CD4-positive, alpha-beta T cell treated with Interleukin-10 for 1 hour (primary cell): ENCODE measurements at places on chromosomes 3 and 15.
A peak's percentile ranks its signal among the peaks of the same experiment; 100 is the strongest.

DNA sequence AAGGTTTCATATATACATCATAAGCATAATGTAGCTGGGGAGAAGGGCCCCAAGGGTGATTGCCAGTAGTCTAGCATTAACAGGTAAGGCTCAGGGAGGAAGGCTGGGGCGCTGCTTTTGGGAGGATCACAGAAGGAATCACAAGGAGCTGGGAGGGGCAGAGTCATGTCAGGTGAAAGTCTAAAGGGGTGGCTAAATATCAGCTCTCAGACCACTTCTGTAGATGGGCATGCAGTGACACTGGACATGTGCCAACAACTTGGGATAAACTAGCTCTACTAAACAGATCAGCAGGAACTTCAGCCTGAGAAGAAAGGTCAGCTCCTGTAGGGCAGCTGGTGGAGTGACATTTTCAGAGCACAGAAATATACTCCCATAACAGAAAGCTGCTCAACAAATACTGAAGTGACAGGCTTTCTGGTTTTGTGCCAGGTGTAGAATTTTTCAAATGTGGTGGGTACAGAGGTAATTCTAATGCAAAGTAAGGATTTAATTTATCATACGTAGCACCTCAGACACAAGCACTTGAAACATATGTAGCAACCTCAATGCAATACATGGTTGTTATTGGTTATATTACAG lies 79.4 kb downstream of the PEX5L start:
- no peak for DNase-seq

- no peak for DNase-seq
Measured at GRCh38 chr3:64888165-64888564, 200.4 kb upstream of the ADAMTS9 start.

GRCh38 chr3:133377396-133377795 lies 22.5 kb upstream of the BFSP2 start:
- no peak for DNase-seq

- peak; percentile 30 for DNase-seq
Measured at GRCh38 chr15:59437817-59438624, at the start of gene FAM81A. FAM81A (plus strand) TSS chr15:59438186; CDS start chr15:59458627, 20,441 bp downstream.

DNA sequence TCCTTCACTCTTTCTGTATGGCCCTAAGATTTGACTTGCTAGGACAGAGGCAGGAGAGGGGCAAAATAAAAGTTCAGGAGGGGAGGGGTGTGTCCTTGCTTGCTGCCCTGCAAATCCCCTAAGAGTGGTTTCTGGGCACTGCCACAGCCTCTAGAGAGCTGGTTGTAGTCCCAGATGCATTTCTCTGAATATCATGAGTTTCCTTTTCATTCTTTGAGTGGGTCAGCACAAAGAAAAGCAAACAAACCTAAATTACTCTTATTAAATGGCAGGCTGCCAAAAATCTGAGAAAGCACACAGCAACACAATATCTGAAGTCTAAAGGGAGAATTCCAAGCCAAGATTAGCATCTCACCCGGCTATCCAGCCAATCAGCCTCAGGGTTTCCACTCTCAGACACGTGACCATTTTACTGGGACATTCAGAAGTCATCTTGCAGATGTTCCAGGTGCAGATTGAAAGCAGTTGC lies 919.3 kb downstream of the TUSC7 start:
- no peak for DNase-seq

GRCh38 chr3:66181764-66182163 lies 39.0 kb upstream of the SLC25A26 start:
- DNase-seq = no peak

DNA sequence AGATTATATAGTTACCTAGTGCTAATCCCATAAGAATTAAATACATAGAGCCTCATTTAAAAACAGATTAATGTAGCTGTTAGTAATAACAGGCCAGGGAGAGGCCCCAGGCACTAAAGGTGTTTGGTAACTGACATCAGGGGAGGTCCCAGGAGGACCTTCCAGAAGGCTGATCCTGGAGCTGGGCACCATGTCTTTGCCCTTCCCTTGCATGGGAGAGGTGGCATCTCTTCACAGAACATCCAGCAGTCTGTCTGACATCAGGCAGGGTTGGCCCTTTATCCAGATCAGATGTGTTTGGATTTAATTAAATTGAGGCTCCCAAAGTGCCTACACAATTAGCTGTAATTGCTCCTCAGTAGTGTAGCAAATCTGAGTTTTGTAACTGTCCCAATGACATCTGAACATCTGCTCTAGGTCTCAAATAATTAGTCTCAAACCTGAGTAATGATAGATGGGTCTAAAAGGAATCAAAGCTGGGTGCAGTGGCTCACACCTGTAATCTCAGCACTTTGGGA lies 53.0 kb downstream of the RLBP1 start:
- DNase-seq = no peak

DNA sequence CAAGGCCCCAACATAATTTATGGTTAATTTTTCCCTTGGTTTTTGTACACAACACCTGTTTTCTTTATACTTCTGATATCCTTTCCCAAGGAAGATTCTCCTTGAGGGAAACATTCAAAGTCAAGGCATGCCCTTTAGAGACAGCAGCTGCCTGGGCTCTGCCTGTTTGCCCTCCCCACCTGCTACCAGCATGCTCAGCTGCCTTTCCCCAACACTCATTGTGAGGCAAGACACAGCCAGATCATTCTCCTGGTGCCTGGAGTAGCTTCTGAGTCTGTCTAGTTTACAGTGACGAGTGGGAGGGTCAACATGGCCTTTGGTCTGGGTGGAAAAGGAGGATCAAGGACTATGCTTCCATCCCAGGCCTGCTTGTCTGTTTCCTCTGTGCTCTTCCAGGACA lies 132.5 kb downstream of the EPHB1 start:
- DNase-seq = no peak

DNA sequence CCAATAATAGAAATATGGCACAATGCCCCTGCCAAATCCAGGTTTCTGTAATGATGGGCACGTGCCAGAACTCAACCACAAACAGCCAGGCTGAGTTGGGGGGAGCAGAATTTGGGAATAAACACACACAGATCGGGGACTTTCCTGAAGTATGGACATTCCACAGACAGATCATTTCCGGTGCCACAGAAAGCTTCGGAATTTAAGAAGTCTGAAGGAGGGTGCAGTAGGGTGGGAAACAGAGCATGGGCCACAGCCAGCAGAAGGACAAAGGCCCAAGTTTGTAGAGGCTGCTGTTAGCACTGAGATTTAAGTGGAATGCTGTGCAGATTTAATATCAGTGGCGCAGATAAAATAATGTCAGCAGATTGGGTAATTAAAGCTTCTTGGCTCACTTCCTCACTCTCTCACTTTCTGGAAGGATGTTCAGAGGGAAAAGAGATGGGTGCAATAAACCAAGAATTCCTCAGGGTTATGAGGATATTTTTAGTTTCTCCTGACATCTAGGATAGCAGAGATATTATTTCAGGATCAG lies 67.4 kb downstream of the MYLK start:
- no peak for DNase-seq

GRCh38 chr3:164752812-164753211 lies 325.5 kb downstream of the SI start:
- DNase-seq = no peak

DNA sequence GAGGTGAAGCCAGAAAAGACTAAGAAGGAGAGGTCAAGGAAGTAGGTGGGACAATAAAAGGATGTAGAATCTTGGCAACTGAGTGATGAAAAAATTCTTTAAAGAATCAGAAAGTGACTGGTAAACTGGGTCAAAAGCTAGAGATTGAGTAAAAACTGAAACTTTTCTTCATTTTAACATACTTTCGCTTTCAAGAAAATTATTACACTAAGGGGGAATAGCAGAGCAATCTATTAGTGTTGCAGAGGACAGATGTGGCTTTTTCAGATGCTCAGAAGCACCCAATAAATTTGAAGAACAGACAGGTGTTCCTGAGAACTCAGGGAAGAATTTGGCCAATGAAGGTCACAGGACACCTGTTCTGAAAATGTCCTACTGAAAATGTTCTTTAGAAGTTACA lies 805.4 kb upstream of the ALCAM start:
- DNase-seq = no peak

DNA sequence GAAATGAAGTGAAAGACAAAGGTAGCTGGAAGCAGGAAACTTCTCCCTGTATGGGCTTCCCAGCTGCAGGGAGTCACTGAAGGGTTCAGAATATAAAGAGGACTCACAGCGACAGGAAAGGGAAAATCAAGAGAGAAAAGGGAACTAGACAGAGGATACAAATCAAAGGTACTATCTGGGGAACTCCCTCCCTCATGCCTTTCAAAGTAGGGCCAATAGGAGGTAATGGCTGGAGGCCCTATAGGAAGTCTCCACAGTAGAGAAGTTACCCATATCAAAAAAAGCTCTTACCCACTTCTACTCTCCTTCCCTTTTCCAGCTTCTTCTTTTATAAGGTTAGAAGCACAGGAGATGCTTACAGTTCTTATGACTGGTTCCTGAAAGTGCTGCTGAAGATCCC lies 43.5 kb downstream of the FMN1 start:
- DNase-seq = no peak

GRCh38 chr3:191944835-191945234 lies 483.9 kb downstream of the PYDC2 start:
- no peak for DNase-seq

- DNase-seq = no peak
Measured at GRCh38 chr3:32421185-32421584, 29.5 kb downstream of the CMTM7 start.

GRCh38 chr3:120708408-120708807 lies 26.4 kb upstream of the HGD start:
- DNase-seq = no peak

- DNase-seq = no peak
Measured at GRCh38 chr3:9088441-9089353, 125.4 kb upstream of the RAD18 start.

GRCh38 chr15:77291107-77291506 lies 128.8 kb downstream of the PEAK1 start:
- no peak for DNase-seq

DNA sequence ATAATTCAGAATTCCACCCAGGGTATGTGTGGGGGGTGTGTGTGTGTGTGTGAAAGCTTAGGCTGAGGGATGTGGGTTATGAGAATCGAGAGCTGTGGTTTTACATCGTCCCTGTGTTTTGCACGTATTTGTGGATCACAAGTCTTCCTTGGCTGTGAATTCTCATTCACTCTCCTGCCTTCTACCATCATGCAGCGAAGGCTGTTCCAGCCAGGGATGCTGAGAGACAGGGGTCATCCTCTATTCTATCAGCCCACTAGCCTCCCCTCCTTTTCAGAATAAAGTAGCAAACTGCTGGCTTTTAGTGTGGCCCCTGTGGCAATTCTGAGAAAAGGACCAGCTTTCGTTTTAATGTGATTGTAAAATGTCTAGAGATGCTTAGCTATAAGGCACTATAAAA lies 460.6 kb upstream of the NR2F2 start:
- DNase-seq = no peak

DNA sequence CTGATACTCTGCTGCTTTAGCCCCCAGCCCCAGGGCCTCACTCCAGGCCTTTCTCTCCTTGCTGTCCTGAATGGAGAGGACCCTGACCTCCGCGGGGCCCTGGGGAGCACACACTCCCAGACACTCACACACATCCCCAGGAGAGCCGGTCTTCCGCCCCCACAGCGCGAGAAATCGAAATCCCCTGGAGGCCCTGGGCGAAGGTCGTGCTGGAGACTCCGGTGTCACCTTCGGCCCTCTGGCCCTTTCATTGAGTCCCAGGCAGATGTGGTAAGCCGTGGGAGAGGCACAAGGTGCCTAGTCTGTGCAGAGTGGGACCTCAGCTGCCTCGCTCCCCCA lies 848 bp upstream of the GOLGA8B start:
- no peak for DNase-seq

- DNase-seq = no peak
Measured at GRCh38 chr3:71117572-71118247, 465.8 kb downstream of the FOXP1 start.

DNA sequence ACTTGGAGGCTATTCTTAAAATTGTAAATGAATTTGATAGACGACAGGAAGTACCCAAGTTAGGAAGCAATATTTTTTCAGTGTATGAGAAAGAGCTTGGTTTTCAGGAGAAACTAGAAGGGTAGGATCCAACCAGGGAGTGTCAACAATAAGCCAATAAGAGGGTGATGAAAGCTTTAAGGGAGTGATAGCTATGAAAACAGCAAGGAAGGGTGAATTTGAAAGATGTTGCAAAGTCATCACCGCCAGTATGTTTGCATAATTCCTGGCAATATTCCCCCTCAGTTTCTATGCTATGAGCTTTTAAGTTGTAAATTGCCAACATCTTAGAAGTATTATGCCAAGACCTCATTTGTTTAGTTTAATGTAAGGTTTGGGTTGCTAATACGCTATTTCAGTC lies 11.8 kb upstream of the CSTA start:
- no peak for DNase-seq

DNA sequence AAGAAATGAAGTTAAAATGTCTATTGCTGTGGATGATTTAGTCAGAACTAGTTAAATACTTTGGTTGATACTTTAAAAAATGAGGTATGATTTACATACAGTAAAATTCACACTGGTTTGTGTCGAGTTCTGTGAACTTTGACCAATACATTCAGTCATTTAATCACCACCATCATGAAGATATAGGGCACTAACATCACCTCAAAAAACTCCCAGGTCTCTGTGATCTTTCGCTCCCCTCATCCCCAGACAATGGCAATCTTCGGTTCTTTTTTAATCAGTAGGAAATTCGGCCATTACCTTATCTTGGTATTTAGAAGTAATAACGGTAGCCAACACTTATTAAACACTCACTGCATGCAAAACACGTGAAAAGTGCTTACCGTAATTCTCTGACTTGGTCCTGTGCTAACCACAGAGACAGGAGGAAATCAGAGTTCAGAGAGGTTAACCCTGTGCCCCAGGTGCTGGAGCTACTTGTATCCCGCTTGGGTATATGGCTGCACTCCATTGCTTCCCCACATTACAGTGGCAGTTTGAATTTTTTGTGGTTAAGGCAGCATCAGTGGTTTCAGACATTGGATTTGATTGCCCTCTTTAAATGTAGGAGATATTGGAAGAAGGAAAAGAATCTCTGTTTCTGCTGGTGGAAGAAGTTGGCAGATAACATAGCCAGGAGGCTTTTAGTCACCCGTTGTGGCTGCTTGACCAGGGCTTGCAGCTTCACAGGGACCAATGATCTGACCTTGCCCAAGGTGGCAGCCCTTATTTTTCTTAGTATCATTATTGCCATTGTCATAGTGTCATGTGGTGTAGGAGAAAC lies 4.2 kb downstream of the PLCL2 start:
- peak; percentile 65 for DNase-seq

DNA sequence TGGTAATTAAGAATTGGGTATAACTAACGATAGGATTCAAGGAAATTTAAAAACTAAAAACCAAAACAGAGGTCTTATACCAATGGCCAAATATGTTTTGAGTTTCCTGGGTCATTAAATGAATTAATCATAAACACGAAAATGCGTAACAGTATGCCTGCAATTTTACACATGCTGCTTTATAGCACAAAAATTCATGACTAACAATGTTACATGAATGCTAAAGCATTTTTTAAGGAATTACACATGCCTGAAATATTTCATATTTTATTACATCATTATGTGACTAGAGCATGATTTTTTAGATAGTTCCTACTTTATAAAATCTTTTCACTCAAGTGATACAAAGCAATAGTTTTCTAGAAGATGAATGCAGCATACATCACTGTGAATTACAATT lies 74.7 kb downstream of the ZNF148 start:
- no peak for DNase-seq

GRCh38 chr15:30041868-30042267 lies 40.9 kb upstream of the GOLGA8J start:
- DNase-seq = no peak

- DNase-seq = no peak
Measured at GRCh38 chr15:79090487-79091203, at the start of gene RASGRF1. RASGRF1 (minus strand) TSS chr15:79090780; CDS start chr15:79090498, 282 bp downstream.

- no peak for DNase-seq
Measured at GRCh38 chr3:95341314-95341713, 1278.5 kb downstream of the NSUN3 start.
